SJCRH30 (cell line): ENCODE measurements at places on chromosomes 11 and 22. TPM values are rescaled to one million over a fixed set of nuclear protein-coding genes. Genes with fewer than 3 reads are reported as not detected.

Gene SCGB1D2
- not detected in 2 replicates for total RNA-seq

Gene NCAPH2
- 87.0 and 94.2 TPM in 2 replicates for total RNA-seq

Gene APOL5
- not detected in 2 replicates for total RNA-seq

Gene SCARF2
- 10.6 and 12.9 TPM in 2 replicates for total RNA-seq

Gene ELMOD1
- total RNA-seq = 16.9 and 19.5 TPM in 2 replicates

Gene HPX
- total RNA-seq = not detected in 2 replicates

Gene CAPN1
- 41.1 and 49.4 TPM in 2 replicates for total RNA-seq

Gene PRRG4
- not detected in 2 replicates for total RNA-seq

Gene PDGFB
- 0.05 and 0.26 TPM in 2 replicates for total RNA-seq

Gene UPB1
- total RNA-seq = 0.04 TPM in 1 of 2 replicates, not detected in the other

Gene RFPL1
- total RNA-seq = not detected in 2 replicates

Gene ANO9
- total RNA-seq = 0.61 and 0.73 TPM in 2 replicates

Gene RAB39A
- 4.3 and 5.8 TPM in 2 replicates for total RNA-seq

Gene ALX4
- 1.1 and 1.4 TPM in 2 replicates for total RNA-seq

Gene SULT4A1
- total RNA-seq = not detected in 2 replicates

Gene DDI1
- total RNA-seq = 0.10 TPM in 1 of 2 replicates, not detected in the other

Gene IRAG1
- not detected in 2 replicates for total RNA-seq

Gene OMP
- total RNA-seq = 0.35 and 0.67 TPM in 2 replicates

Gene RTN4RL2
- total RNA-seq = 0.26 and 0.35 TPM in 2 replicates

Gene CASP5
- total RNA-seq = not detected in 2 replicates

Gene XKR3
- not detected in 2 replicates for total RNA-seq

Gene FRMD8
- total RNA-seq = 21.0 and 22.2 TPM in 2 replicates

Gene LRRC74B
- total RNA-seq = not detected in 2 replicates

Gene CD3E
- total RNA-seq = not detected in 2 replicates

Gene F2
- total RNA-seq = 0.06 and 0.15 TPM in 2 replicates

Gene MAP6
- total RNA-seq = 0.53 and 0.79 TPM in 2 replicates

Gene ALKBH3
- 26.0 and 29.2 TPM in 2 replicates for total RNA-seq

Gene CNIH2
- total RNA-seq = 4.5 and 5.8 TPM in 2 replicates

Gene ACAD8
- 31.3 and 32.3 TPM in 2 replicates for total RNA-seq

Gene OR10A2
- total RNA-seq = not detected in 2 replicates

Gene CAVIN3
- not detected in 2 replicates for total RNA-seq

Gene SELENOH
- 116 and 133 TPM in 2 replicates for total RNA-seq

Gene MGAT3
- not detected in 2 replicates for total RNA-seq

Gene SYT13
- total RNA-seq = 0.03 TPM in 1 of 2 replicates, not detected in the other

Gene KRTAP5-7
- total RNA-seq = not detected in 2 replicates

Gene TEX12
- 0.28 TPM in 1 of 2 replicates, not detected in the other for total RNA-seq

Gene DBX1
- 2.5 and 2.9 TPM in 2 replicates for total RNA-seq

Gene UPK2
- total RNA-seq = not detected in 2 replicates

Gene MS4A7
- total RNA-seq = not detected in 2 replicates

Gene DRAP1
- total RNA-seq = 72.7 and 77.7 TPM in 2 replicates

Gene KCNJ5
- 3.1 and 3.2 TPM in 2 replicates for total RNA-seq

Gene CRYAB
- total RNA-seq = 3.4 and 4.1 TPM in 2 replicates

Gene GAL
- total RNA-seq = not detected in 2 replicates

Gene OR6T1
- not detected in 2 replicates for total RNA-seq

Gene EWSR1
- total RNA-seq = 275 and 298 TPM in 2 replicates

Gene COA4
- total RNA-seq = 61.5 and 62.1 TPM in 2 replicates

Gene DGAT2
- 0.67 and 1.3 TPM in 2 replicates for total RNA-seq

Gene ZP1
- total RNA-seq = not detected in 2 replicates

Gene OLFML1
- total RNA-seq = not detected in 2 replicates

Gene SERHL2
- 6.9 and 7.2 TPM in 2 replicates for total RNA-seq

Gene GRAP2
- not detected in 2 replicates for total RNA-seq

Gene NXPE2
- total RNA-seq = not detected in 2 replicates

Gene ANGPTL5
- total RNA-seq = not detected in 2 replicates

Gene HMBS
- total RNA-seq = 10.1 and 14.3 TPM in 2 replicates

Gene SUSD2
- 0.08 TPM in 1 of 2 replicates, not detected in the other for total RNA-seq

Gene CDK2AP2
- 15.8 and 15.9 TPM in 2 replicates for total RNA-seq
